Vagina (tissue), 2 donors: ENCODE measurements at places on chromosomes 11 and 22.

- no peak for DNase-seq
Measured at GRCh38 chr11:62030071-62030684, 62.7 kb upstream of the FTH1 start.

- peak; percentile 67 for DNase-seq
Measured at GRCh38 chr11:74468058-74468457, 709 bp upstream of the KCNE3 start.

GRCh38 chr11:88117281-88117858 is 57.9 kb downstream of the RAB38 start:
- no peak for DNase-seq

- DNase-seq, result no peak
Measured at GRCh38 chr11:102934735-102935134, 20.8 kb downstream of the MMP13 start.

DNA sequence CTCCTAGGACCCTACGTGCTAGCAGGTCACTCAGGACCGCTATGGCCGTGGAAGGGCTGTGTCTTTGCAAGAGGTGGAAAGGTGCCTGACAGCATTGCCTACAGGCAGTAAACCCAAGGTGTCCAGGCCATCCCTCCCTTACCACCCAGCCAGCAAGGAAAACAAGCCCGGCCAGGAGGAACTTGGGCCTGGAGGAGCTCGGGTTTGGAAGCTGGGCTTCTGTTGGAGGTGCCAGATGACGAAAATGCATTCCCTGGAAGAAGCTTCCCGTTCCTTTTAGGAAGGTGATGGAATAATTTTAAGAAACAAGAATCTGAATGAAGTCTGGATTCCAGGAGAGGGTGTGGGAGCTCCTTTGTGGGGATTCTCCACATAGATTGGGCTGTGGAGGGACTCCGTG is 23.6 kb downstream of the FBLN1 start:
- DNase-seq, result no peak

- no peak for DNase-seq
Measured at GRCh38 chr11:914747-915501, 4.3 kb upstream of the CHID1 start.

DNA sequence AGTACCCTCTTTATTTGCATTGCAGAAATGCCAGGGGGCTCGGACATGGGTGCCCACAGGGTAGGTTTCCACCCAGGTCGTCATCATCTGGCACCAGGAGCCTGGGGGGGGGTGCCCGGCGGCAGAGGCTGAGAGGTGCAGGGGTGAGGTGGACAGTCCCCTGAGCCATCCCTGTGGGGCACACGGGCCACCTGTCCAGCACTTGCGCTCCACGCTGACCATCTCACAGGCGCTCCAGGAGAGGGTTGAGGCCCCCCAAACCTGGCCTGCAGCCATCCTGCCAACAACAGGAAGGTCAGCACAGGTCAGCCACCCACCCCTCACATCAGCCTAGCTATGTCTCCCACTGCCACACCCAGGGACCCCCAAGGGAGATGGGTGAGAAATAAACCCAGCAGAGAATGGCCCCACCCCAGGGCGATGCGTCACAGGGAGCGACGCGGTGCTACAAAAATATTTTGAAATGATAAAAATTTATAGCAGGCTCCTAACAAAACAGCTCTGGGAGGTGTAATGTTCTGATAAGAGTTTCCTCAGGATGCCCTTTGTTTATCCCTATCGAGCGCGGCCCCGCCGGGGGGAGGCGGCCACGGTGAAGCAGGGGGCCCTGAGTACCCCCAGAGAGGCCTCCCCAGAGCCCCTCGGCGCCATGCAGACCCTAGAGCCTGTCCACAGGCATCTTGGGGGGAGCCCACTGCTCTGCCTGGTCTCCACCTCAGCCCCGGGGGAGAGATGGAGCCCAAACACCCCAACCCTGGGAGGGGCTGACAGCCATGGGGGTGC is 21.0 kb upstream of the GNB1L start:
- DNase-seq, result no peak
